Small intestine (tissue), 16 donors: ENCODE measurements at places on chromosomes 11 and 22. TPM values are rescaled to one million over a fixed set of nuclear protein-coding genes. Genes with fewer than 3 reads are reported as not detected.
A peak's percentile ranks its signal among the peaks of the same experiment; 100 is the strongest.

Gene OR51S1
- polyA plus RNA-seq, result not detected

Gene SDHD
- 293 TPM for polyA plus RNA-seq

Gene RASL10A
- 0.74 TPM for polyA plus RNA-seq

Gene DDI1
- not detected for polyA plus RNA-seq

Gene PGA4
- 5.9 TPM for polyA plus RNA-seq

Gene PTPN5
- polyA plus RNA-seq, result 0.22 TPM

Gene WNT7B
- 0.03 TPM for polyA plus RNA-seq

Gene HEPACAM
- polyA plus RNA-seq, result not detected

Gene PACSIN3
- polyA plus RNA-seq, result 6.5 TPM

Gene AP1B1
- polyA plus RNA-seq, result 55.0 TPM

Gene TESMIN
- polyA plus RNA-seq, result 8.8 TPM

Gene TMEM151A
- polyA plus RNA-seq, result 0.54 TPM

Gene DDTL
- polyA plus RNA-seq, result 10.9 TPM

Gene PAK1
- polyA plus RNA-seq, result 64.0 TPM

GRCh38 chr11:76501526-76502202 lies 56.8 kb downstream of the EMSY start:
- no peaks in the 10 kb centered on the region for H3K27me3 ChIP-seq
- H3K4me1 ChIP-seq, result no peaks in the 10 kb centered on the region
- H3K36me3 ChIP-seq, result peaks cover 4% of the 10 kb centered on the region
- no peak overlapping the region for H3K4me3 ChIP-seq
- DNase-seq, result no peak

DNA sequence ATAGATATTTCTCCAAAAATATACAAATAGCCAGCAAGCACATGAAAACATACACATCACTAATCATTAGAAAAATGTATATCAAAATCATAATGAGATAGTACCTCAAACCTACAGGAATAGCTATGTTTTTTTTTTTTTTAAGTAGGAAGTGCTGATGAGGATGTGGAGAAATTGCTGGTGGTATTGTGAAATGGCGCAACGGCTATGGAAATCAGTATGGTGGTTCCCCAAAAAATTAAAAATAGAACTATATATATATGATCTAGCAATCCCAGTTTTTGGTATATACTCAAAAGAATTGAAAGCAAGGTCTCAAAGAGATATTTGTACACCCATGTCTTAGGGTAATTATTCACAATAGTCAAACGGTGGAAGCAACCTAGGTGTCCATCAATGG lies 46.0 kb upstream of the HIPK3 start:
- no peak for DNase-seq
- H3K27me3 ChIP-seq, result no peaks in the 10 kb centered on the region
- H3K36me3 ChIP-seq, result no peaks in the 10 kb centered on the region
- H3K4me3 ChIP-seq, result no peak overlapping the region
- H3K27ac ChIP-seq, result no peak overlapping the region
- peaks cover 2% of the 10 kb centered on the region for H3K4me1 ChIP-seq

GRCh38 chr11:18704698-18705097 lies 6.1 kb downstream of the TMEM86A start:
- no peak for DNase-seq
- H3K27ac ChIP-seq, result no peak overlapping the region
- H3K4me3 ChIP-seq, result no peak overlapping the region
- peaks cover 9% of the 10 kb centered on the region for H3K4me1 ChIP-seq

GRCh38 chr22:39898997-39899396 lies 1.9 kb upstream of the GRAP2 start:
- no peak for DNase-seq
- no peak overlapping the region for H3K4me3 ChIP-seq
- no peaks in the 10 kb centered on the region for H3K36me3 ChIP-seq

DNA sequence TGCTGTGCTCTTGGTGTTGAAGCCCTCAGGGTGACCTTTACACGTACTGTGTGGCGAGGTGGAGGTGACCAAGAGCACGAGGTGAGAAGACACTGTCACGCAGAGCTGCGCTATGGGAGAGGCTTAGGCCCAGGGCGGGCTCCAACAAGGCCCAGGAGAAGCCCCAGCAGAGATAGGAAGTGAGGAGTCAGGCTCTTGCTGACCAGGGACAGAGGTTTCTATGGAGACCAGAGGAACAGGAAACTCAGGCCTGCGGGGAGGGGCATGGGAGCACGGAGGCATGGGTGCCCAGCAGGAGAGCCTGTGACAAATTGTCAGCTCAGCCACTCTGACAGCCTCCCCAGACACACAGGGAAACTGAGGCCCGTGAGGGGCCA lies 15.8 kb downstream of the DGKZ start:
- no peak overlapping the region for H3K27ac ChIP-seq
- H3K4me3 ChIP-seq, result no peak overlapping the region
- peaks cover 3% of the 10 kb centered on the region for H3K4me1 ChIP-seq

DNA sequence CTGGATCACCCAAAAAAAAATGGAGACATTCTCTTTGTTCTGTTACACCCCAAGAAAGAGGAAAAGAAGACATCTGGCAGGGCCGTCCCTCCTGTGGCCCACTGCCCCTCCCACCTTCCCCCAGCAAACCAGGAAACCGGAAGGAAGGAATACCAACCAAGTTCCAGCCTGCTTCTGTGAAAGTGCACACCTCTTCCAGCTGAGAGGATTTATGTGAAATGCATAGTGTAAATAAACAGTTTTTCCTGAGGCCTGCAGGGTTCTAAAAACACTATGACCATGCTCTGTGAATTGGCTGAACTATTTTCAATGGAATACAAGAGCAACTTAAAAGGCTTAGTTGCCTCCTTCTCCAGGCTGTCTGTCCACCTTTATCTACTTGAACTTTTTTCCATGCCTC lies 50.0 kb upstream of the CHST1 start:
- no peak overlapping the region for H3K4me3 ChIP-seq
- H3K27ac ChIP-seq, result no peak overlapping the region
- no peak for DNase-seq
- H3K27me3 ChIP-seq, result peaks cover 1% of the 10 kb centered on the region
- H3K4me1 ChIP-seq, result no peaks in the 10 kb centered on the region

DNA sequence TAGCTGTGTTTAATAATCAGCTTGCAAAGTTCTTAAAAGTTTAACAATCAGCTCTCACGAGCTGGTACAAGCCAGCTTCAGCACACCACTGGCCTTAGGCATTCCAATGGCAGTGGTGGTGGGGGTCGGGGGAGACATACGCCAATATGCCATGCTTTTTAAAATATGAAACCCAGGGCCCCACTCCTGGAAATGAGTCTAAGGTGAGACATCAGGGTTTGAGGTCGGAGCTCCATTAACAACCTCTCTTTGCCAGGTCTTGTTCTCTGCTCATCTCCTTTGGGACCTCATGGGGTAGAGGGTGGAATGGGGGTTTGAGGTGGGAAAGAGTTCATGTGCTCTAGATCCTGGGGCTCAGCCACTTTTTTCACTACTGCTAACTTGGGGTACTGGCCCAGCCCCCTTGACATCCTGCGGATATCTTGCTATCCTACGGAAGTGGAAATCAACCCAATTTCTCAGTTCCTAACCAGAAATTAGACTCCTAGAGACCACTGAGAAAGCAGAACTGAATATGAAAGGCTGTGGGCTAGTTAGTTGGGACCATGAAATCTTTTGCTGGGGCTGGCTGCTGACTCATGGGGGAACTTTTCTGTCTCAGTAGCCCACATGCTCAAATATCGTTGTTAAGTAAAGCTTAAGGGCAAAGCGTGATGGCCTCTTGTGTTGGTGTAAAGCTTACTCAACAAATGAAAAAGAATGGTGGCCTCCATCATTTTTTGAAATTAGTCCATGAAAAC lies 90.1 kb downstream of the PDHX start:
- peak overlapping the region; percentile 40 for H3K27ac ChIP-seq
- H3K4me3 ChIP-seq, result no peak overlapping the region
- peaks cover 14% of the 10 kb centered on the region for H3K4me1 ChIP-seq
- H3K36me3 ChIP-seq, result no peaks in the 10 kb centered on the region

DNA sequence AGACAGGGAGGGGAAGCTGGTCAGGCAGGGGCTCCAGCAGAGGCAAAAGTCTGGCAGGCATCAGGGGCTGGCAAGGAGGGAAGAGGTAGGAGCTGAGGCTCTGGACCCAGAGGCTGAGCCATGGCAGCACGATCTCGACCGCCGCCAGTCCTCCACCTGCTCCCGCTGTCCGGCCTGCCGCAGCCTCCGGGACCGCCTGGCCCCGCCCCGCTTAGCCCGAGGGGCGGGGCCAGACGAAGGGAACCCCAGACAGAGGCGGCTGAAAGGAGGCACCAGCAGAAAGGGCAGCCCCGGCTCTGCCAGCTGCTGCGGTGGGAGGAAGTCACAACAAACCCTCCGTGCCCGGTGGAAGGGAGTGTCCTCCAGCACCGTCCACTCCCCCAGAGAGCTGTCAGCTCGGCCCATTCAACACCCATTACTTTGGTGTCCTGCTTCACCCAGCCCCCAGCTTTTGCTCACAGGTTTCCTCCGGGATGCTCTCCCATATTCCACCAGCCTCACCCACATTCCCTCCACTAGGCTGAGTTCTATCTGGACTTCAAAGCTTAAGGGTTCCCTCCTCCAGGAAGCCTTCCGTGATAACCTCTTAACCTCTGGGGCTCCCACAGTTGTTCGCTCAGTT lies at the start of gene MFNG:
TSS of gene MFNG (minus strand) at position 161 of the 622 bp plus-strand sequence. CDS start 207 bp downstream, outside the sequence.
- peak within 1 kb of the TSS; percentile 41 for H3K27ac ChIP-seq
- DNase-seq, result peak; percentile 75
- H3K4me1 ChIP-seq, result no peaks in the 10 kb centered on the region
- H3K36me3 ChIP-seq, result no peaks in the 10 kb centered on the region
- H3K4me3 ChIP-seq, result peak within 1 kb of the TSS; percentile 39
- H3K27me3 ChIP-seq, result no peaks in the 10 kb centered on the region

- H3K27ac ChIP-seq, result no peak overlapping the region
- no peaks in the 10 kb centered on the region for H3K27me3 ChIP-seq
- no peak overlapping the region for H3K4me3 ChIP-seq
- H3K4me1 ChIP-seq, result peaks cover 34% of the 10 kb centered on the region
- H3K36me3 ChIP-seq, result no peaks in the 10 kb centered on the region
These were observed 2.2 kb downstream of the PAX6 start for GRCh38 chr11:31808721-31809540.

- H3K27ac ChIP-seq, result no peak overlapping the region
- H3K4me1 ChIP-seq, result peaks cover 23% of the 10 kb centered on the region
- no peak overlapping the region for H3K4me3 ChIP-seq
- H3K36me3 ChIP-seq, result no peaks in the 10 kb centered on the region
These were observed 13.7 kb upstream of the UCP3 start for GRCh38 chr11:74022546-74022945.

GRCh38 chr11:83007477-83007876 lies 64.2 kb downstream of the RAB30 start:
- no peaks in the 10 kb centered on the region for H3K36me3 ChIP-seq
- H3K27ac ChIP-seq, result no peak overlapping the region
- no peak for DNase-seq
- no peaks in the 10 kb centered on the region for H3K27me3 ChIP-seq

- no peak for DNase-seq
- H3K27ac ChIP-seq, result no peak overlapping the region
- peaks cover 5% of the 10 kb centered on the region for H3K4me1 ChIP-seq
- no peak overlapping the region for H3K4me3 ChIP-seq
- no peaks in the 10 kb centered on the region for H3K27me3 ChIP-seq
These were observed 6.5 kb downstream of the FCHSD2 start for GRCh38 chr11:73135346-73136284.

GRCh38 chr11:4645974-4646373 lies 2.2 kb downstream of the OR51E1 start:
- H3K4me3 ChIP-seq, result no peak overlapping the region
- DNase-seq, result no peak
- H3K27ac ChIP-seq, result no peak overlapping the region
- H3K4me1 ChIP-seq, result no peaks in the 10 kb centered on the region
- H3K36me3 ChIP-seq, result no peaks in the 10 kb centered on the region

DNA sequence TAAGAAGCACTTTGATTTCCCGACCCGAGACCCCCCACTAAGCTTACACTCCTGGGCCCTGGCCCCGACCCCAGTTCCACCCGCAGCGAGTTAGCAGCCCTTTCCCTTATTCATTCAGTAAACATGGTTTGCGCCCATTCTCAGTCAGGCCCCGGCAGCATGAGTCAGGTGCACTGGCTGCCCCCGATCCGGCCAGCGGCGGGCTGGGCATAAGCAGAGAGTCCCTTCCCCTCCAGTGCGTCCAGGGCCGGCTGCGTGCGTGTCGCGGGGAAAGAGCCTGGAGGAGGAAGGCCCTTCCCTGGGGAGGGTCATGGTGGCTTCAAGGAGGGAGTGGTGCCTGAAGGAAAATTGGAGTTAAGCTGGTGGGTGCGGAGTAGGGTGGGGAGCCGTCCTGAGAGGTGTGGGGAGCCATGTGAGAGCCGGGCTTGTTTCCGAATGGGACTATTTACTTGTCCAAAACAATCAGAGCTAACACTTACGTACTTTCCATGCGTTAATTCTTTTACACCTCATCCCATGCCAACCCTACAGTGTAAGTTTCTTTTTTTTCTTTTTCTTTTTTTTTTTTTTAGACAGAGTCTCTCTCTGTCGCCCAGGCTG lies 657 bp downstream of the IGHMBP2 start:
- peak overlapping the region; percentile 85 for H3K27ac ChIP-seq
- H3K4me1 ChIP-seq, result peaks cover 6% of the 10 kb centered on the region
- peak overlapping the region; percentile 87 for H3K4me3 ChIP-seq
- no peak for DNase-seq

DNA sequence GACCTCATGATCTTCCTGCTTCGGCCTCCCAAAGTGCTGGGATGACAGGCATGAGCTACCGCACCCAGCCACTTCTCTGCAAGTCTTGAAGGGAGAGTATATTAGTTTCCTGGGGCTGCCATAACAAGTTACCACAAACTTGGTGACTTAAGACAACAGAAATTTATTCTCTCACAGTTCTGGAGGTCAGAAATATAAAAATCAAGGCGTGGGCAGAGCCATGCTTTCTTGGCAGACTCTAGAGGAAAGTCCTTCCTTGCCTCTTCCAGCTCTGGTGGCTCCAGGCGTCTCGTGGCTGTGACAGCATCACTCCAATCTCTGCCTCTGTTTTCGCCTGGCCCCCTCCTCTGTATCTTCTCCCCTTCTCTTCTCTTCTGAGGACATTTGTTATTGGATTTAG lies 110.2 kb upstream of the NAV2 start:
- no peak overlapping the region for H3K27ac ChIP-seq
- H3K36me3 ChIP-seq, result no peaks in the 10 kb centered on the region
- DNase-seq, result no peak
- peaks cover 16% of the 10 kb centered on the region for H3K27me3 ChIP-seq
- H3K4me1 ChIP-seq, result no peaks in the 10 kb centered on the region
- no peak overlapping the region for H3K4me3 ChIP-seq
